ENCODE measurements at places on chromosomes 11 and 22.

DNA sequence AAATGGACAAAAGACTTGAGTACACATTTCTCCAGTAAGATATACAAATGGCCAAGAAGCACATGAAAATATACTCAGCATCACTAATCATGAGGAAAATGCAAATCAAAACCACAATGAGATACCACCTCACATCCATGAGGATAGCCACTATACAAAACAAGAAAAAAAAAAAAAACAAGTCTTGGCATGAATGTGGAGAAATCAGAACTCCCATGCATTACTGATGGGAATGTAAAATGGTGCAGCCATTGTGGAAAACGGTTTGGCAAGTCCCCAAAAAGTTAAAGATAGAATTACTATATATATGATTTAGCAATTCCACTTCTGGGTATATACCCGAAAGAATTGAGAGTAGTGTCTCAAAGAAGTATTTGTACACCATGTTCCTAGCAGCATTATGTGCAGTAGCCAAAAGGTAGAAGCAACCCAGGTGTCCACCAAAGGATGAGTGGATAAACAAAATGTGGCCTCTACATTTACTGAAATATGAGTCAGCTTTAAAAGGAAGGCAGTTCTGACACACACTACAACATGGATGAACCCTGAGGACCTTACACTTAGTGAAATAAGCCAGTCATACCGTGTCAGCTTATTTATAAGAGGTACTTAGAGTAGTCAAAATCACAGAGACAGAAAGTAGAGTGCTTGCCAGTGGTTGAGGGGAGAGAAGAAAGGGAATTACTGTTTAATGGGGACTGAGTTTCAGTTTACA lies 146.3 kb downstream of the WNT7B start:
- peak; percentile 7 for DNase-seq

DNA sequence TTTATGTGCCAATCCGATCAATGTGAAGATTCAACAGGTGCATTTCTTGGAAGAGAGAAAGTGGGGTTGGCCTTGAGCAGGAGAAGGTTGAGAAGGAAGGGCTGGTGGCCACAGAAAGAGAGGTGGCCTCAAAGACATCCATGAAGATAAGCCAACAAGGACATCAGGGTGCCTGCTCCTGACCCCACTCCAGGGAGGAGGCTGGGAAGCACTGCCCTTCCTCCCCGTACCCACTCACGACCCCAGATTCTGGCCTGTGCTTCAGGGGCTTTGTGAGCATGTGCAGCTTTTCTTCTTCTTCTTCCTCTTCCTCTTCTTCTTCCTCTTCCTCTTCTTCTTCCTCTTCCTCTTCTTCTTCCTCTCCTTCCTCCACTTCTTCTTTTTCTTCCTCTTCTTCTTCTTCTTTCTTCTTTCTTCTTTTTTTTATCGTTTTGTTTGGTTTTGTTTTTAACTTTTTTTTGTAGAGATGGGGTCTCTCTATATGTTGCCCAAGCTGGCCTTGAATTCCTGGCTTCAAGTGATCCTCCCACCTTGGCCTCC lies 30.3 kb downstream of the DKK3 start:
- DNase-seq, result no peak

GRCh38 chr11:70203751-70204465 lies 812 bp downstream of the FADD start:
- DNase-seq, result peak; percentile 66

DNA sequence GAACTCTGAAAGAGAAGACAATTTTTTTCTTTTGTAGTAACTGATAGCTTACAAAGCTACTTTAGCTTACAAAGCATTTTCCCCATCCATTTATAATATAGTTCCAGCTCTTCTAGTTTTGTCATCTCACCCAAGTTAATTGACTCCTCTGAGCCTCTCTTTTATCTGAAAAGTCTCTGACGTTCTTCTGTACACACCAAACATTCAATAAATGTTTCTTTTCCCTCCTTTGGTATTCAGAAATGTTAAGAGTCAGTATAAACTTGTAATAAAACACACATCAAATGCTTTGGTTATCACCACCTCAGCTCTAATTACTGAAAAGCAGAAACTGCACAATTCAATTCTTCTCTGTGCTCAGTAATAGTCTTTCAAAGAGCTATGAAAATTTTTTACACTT lies 5.9 kb downstream of the CCDC90B start:
- no peak for DNase-seq

DNA sequence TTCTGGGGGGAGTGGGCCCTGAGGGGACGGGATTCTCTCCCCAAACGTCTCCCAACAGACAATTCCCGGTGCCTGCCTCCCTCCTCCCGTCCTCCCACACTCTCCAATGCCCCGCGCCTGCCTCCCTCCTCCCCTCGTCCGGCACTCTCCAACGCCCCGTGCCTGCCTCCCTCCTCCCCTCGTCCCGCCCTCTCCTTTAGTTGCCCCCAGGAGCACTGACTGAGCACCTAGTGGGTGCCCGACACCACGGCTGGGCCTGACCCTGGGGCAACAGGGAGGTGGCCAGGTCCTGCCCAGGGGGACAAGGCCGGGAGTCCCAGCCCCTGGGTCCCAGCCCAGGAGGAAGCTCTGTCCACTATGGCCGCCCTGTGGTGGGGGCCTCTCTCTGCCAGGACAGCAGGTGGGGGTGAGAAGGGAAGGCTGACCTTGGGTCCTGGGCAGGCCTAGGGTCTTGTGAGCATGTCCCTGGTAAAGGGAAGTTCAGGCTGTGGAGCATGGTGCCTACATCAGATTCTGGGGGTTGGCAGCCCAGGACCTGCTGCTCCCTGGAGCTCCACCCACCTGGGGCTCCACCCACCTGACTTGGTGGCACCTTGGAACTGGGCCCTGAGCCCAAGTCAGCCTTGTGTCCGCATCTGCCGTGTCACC lies 942.3 kb downstream of the BRD1 start:
- no peak for DNase-seq

DNA sequence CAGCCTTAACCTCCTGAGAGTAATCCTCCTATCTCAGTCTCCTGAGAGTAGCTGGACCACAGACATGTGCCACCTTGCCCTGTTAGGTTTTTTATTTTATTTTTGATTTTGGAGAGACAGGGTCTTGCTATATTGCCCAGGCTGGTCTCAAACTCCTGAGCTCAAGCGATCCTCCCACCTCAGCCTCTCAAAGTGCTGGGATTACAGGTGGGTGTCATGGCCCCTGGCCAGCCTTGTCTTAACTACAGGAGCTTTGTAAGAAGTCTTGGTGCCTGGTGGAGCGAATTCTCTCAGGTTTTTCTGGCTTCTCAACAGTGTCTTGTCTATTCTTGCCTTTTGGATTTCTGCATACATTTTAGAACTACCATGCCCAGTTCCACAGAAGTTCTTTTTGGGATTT lies 546.4 kb downstream of the TBC1D22A start:
- no peak for DNase-seq

DNA sequence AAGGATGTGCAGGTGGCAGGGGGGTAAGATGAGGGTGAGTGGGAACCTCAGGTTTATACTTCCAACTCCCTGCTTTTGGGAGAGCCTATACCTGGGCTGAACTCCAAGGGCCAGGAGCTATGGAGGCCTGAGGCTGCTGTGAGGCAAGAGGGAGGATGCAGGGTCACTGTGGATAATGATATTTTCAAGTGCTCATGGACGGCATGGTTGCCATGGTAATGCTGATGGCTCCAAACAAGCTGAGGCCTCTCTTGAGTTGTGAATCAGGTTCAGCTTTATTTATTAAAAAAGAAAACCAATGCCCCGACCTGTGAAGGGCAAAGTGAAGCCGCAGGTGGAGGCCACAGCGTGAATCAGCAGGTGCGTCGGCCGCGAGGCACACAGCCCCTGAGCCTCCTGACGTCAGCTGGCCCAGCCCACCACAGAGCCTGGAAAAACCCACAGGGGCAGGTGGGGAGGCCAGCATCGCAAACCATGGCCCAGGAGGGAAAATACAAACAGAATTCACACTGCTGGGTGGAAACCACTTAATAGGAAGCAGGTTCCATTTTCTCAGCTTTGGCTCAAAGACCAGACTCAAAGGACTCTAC lies 17.4 kb upstream of the CREB3L1 start:
- DNase-seq, result no peak

- DNase-seq, result no peak
These were observed 12.5 kb downstream of the MIF start for GRCh38 chr22:23906641-23907040.

DNA sequence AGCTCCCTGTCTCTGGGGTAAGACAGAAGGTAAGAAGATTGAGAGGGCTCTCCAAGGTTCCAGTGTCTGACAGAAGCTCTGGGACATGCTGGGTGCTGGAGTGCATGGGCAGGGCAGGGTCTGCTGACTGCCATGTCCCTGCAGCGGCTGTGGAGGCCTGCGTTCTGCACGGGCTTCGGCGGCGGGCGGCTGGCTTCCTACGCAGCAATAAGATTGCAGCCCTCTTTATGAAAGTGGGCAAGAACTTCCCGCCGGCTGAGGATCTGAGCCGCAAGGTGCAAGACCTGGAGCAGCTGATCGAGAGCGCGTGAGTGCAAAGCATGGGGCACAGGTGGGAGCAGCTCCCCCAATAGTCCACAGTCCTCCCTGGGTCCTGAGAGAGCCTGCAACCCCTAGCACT lies 41.5 kb downstream of the SGSM1 start:
- no peak for DNase-seq

DNA sequence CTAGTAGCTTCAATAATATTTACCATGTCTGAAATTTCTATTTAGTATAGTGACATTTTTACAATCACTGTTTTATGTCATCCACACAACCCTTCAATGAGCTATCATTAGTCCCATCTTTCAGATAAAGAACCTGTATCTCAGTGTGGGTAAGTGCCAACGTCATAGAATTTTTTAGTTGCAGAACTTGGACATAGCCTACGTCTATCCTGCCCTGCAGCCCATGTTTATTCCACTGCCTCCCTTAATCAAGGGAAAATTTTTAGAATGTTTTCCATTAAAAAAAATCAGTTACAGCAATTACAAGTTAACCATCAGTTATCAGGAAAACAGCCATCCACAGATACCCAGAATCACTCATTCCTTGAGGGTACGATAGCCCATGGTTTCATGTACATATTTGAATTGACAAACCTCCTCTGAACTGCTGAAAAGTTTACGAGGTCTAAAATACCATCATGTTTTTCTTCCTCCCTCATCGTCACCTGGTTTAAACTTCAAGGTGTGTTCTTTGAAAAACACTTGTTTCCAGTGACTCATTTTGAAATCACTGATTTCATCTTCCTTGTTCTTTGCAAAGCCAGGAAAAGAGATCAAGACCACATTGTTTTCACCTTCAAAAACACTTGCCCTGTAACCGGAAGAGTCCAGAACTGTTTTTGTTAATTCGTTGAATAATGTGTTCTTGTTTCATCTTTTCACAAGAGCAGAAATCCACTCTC lies 100.9 kb downstream of the FAM76B start:
- DNase-seq, result no peak

DNA sequence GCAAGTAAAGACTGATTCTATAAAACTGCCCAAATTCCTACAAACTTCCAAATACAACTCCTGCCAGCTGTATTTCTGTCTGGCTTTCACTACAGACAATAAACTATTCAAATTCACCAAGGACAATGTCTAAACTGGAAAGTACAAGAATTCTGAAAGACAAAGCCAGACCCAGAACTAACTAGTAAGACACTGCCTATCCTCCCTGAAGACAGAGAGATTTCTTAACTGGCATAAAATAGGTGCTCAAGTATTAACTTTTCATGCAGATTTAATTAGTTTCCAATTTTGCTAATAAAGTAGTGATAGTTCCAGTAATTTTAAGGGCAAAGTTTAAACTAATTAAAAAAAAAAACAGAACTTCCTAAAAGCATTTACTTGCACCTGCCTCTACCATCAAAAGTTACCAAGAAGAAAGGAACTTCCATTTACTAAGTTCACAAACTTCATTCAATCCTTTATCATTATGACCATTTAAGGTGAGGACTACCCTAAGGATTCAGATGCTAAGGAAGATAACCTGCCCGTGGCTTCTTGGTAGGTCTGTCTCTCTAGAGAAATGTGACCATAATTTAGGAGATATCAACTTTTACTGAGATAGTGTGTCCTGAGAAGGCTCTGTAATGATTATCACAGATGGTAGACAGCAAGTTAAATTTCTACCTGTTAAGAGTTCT lies 45.2 kb downstream of the CELF1 start:
- no peak for DNase-seq

DNA sequence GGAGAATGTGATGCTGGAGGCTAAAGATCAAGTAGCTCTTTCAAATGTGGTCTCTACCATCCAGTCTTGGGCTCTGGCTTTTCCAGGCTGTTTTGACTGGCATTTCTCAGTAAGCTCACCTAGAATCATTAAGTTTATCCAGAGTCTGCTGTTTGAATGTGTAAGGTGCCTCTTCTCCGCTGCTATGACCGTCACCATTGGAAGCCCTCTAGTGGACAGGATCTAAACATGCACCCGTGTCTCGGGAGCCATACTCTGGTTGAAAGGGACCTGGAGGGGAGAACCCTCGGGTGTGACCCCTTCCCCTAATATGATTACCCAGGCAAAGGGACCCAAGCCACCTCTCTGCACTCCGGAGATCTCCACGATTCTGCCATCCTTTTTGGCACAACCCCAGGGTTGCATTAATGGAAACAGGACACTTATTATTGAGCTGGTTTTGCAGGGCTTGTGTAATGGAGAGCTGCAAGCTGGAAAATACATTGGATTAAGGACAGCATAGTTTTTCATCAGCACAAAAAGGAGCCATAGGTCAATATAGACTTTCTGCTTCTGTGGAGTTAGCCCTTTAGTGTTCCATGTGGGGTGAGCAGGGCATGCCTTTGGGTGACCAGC lies 191.0 kb upstream of the LARGE1 start:
- peak; percentile 63 for DNase-seq

- no peak for DNase-seq
These were observed 131.1 kb downstream of the CRYBB2 start for GRCh38 chr22:25350551-25350971.

DNA sequence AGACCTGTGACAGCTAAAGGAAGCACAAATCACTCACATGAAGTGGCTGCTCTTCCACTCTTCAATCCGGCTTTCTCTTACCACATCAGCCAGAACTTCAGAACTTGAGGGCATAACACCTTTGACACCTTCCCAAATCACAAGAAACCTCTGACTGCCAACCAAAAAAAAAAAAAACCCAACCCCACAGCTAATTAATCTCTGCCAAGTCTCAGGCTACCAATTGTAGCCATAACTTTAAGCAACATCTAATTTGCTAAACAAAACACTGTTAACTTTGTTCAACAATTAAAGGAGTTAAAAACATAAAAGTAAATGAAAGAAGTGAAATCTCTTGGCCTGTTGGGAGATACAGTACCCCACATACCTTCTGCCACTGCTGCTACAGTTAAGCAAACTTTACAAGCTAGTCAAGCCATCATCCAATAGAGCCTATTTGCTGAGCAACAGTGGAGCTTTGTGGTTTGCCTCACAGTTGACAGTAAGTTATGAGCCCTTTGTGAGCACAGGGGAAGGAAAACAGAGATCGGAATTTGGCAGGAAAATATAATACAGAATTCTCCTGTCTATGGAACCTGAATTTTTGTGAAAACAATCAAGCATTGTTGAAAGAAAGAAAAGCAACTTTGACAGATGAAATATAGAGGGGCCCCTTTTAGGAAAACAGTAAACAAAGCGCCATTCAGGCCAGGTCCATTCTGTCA lies at the start of gene SOX6:
SOX6 (minus strand) TSS at position 490 of the 704 bp plus-strand sequence. CDS start 15,298 bp downstream, outside the sequence.
- DNase-seq, result no peak

All from NAMALWA (cell line).